ENCODE measurements at places on chromosomes 11 and 22.

GRCh38 chr11:60208146-60208895, 25.4 kb upstream of the MS4A6A start:
- no peak for DNase-seq

- no peak for DNase-seq
Observed at GRCh38 chr11:78926633-78927338, 352.1 kb upstream of the NARS2 start.

DNA sequence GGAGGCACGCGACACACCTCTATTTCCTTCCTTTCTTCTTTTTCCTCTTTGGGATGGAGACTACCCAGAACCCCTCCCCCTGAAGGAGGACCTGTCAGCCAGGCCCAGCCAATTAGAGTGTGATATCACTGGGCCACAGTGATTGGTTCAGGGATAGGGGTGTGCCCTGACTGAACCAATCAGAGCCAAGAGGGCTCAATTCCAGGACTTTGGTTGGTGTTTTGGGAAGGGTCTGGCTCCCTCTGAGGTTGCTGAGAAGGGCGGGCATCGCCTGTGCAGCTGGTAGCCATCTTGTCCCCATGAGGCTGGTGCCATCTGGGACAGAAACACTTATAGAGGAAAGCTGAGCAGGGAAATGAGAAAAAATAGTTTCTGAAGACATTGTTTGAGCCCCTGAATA, 71.4 kb downstream of the CHST1 start:
- no peak for DNase-seq

- DNase-seq, result no peak
Observed at GRCh38 chr11:118531597-118532084, 649 bp downstream of the TMEM25 start.

- no peak for DNase-seq
Observed at GRCh38 chr11:83611031-83611430, 324.9 kb upstream of the CCDC90B start.
